ENCODE measurements at places on chromosomes 2 and 18.

DNA sequence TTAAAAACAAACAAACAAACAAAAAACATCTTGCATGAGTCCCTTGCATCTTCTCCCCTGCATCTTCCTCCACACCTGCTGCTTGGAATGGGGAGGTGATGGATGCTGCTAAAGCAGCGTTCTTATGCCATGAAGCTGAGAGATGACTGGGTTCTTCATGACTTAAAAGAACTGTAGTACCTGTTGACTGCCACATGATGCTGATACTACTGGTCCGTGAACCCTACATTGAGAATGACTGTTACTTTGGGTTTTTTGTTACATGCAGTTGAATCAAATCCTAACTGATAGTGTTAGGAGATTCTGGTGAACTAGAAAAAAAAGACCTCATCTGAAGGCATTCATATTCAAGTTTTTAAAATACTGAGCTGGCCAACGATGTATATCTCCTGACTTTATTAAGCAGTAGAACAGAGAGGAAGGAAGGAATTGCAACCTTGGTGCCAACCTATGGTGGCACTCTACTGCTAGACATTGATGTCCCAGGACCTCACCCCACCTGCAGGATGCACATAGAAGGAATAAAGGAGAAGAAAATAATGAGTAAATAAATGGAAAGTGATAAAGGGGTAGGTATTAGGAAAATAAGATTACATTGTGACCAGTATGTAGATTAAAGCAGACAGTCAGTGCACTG is 63.2 kb upstream of the SPAG16 start:
- H3K36me3 ChIP-seq, result no peaks in the 10 kb centered on the region
- H3K4me3 ChIP-seq, result no peak overlapping the region
- H3K27ac ChIP-seq, result no peak overlapping the region
- H3K4me1 ChIP-seq, result peaks cover 3% of the 10 kb centered on the region
- H3K27me3 ChIP-seq, result peaks cover 4% of the 10 kb centered on the region
- DNase-seq, result no peak

GRCh38 chr2:11412449-11412810 is 53.5 kb downstream of the E2F6 start:
- DNase-seq, result no peak
- H3K4me3 ChIP-seq, result no peak overlapping the region
- H3K36me3 ChIP-seq, result no peaks in the 10 kb centered on the region
- no peaks in the 10 kb centered on the region for H3K4me1 ChIP-seq

DNA sequence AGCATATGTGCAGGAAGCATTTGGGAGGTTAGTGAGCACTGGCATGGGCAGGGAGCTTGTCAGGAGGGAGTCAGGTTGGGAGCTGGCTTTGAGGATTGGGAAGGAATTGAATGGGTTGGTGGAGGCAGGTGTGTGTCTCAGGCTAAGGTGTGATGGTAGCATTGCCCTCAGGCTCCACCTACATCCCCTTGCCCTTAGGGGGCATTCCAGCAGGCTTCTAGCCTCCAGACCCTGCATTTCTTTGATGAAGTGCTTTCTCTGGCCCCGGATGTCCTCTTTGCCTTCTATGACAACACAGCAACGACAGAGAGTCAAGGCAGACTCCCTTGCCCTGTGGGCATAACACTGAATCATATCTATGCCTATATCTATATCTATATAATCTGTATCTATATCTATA is 13.5 kb downstream of the RHBDD1 start:
- H3K4me1 ChIP-seq, result peaks cover 3% of the 10 kb centered on the region
- H3K4me3 ChIP-seq, result no peak overlapping the region
- no peak overlapping the region for H3K27ac ChIP-seq
- DNase-seq, result no peak
- H3K36me3 ChIP-seq, result peaks cover 12% of the 10 kb centered on the region

DNA sequence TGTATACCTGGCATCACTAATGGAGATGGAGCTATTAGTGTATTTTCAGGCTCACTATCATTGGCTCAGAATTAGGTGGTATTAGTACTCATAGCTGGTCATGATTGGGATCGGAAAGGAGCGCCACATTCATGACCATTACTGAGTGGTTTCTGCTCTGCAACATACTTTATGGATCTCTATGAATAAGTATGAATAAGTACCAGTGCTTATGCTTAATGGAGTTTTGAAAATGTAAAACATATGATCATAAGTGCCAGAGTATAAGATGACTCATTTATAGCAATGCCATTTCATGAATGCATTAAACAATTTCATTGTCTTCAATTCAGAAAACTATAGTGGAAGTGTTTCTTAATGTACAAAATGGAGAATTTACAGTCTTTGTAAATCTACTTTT is 156.7 kb downstream of the GALNT3 start:
- H3K4me3 ChIP-seq, result no peak overlapping the region
- no peak overlapping the region for H3K27ac ChIP-seq
- no peaks in the 10 kb centered on the region for H3K36me3 ChIP-seq
- H3K4me1 ChIP-seq, result no peaks in the 10 kb centered on the region
- no peak for DNase-seq

DNA sequence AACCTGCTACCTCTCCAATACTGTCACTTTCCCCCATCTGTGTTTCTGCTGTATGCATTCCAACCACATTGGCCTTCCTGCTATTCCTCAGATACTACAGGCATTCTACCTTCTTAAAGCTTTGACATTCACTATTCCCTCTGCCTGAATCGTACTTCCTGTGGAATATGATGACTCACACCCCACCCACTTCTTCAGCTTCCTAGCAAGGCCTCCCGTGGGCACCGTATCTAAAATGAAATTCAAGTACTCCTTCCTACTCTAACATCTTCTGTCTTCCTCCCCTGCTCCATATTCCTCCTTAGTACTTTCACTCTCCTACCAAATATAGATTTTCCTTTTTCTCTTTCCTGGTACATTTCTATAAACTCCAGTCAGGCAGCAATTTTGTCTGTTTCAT is 710.4 kb downstream of the RNF144A start:
- H3K36me3 ChIP-seq, result peaks cover 19% of the 10 kb centered on the region
- no peak overlapping the region for H3K4me3 ChIP-seq
- H3K4me1 ChIP-seq, result peaks cover 5% of the 10 kb centered on the region
- no peak for DNase-seq

DNA sequence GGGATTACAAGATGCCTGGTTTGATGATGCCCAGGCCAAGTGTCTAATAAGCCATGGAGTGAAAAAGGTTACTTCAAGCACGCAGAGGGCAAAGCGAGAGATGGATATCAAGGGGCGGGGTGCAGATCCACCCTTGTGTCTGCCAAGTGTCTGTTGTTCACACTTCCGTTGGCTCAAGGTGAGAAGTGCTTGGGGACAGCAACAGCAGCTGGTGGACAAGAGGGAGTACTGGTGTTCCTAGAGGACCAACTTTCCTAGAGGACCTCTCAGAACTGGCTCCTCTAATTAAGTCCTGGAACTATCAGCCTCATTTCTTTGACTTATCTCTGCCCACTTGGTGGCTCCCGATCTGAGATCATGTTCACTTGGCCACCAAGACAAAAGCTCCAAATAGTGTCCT is 299.1 kb downstream of the PRKCE start:
- no peaks in the 10 kb centered on the region for H3K36me3 ChIP-seq
- peaks cover 8% of the 10 kb centered on the region for H3K27me3 ChIP-seq
- no peak overlapping the region for H3K27ac ChIP-seq
- H3K4me3 ChIP-seq, result no peak overlapping the region

DNA sequence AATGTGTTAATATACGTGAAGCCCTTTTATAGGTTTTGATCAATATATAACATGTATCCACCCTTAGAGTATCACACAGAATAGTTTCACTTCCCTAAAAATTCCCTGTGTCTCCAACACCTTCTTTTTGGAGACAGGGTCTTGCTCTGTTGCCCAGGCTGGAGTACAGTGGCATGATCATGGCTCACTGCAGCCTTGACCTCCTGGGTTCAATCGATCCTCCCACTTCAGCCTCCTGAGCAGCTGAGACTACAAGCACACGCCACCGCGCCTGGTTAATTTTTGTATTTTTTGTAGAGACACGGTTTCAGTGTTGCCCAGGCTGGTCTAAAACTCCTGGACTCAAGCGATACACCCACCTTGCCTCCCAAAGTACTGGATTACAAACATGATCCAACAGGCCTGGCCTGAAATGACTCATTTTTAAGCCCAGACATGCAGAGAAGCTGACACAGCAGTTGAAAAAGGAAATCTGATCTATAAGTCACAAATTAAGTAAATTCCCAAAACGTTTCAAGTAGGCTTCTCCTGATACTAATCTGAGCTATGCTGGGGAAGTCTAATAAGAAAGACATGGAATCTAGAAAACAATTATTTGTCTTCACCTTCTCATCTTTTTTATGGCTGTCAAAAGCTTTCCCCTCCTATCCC is 2.9 kb downstream of the DUSP11 start:
- H3K4me1 ChIP-seq, result peaks cover 22% of the 10 kb centered on the region
- no peak for DNase-seq
- no peak overlapping the region for H3K27ac ChIP-seq
- peaks cover 23% of the 10 kb centered on the region for H3K36me3 ChIP-seq
- H3K4me3 ChIP-seq, result no peak overlapping the region

- peak within 1 kb of the TSS; percentile 65 for H3K27ac ChIP-seq
- no peaks in the 10 kb centered on the region for H3K36me3 ChIP-seq
- peaks cover 7% of the 10 kb centered on the region for H3K4me1 ChIP-seq
Observed at GRCh38 chr2:176122683-176123410, at the start of gene HOXD9. HOXD9 (plus strand) TSS chr2:176122719; CDS start chr2:176122769, 50 bp downstream.

GRCh38 chr2:108383146-108383830 is 5.5 kb downstream of the SULT1C4 start:
- H3K36me3 ChIP-seq, result no peaks in the 10 kb centered on the region
- H3K27ac ChIP-seq, result no peak overlapping the region
- peaks cover 2% of the 10 kb centered on the region for H3K4me1 ChIP-seq
- no peak overlapping the region for H3K4me3 ChIP-seq

- no peak overlapping the region for H3K27ac ChIP-seq
- H3K36me3 ChIP-seq, result no peaks in the 10 kb centered on the region
- H3K4me1 ChIP-seq, result peaks cover 8% of the 10 kb centered on the region
Observed at GRCh38 chr2:190948671-190949070, 65.3 kb downstream of the STAT1 start.

DNA sequence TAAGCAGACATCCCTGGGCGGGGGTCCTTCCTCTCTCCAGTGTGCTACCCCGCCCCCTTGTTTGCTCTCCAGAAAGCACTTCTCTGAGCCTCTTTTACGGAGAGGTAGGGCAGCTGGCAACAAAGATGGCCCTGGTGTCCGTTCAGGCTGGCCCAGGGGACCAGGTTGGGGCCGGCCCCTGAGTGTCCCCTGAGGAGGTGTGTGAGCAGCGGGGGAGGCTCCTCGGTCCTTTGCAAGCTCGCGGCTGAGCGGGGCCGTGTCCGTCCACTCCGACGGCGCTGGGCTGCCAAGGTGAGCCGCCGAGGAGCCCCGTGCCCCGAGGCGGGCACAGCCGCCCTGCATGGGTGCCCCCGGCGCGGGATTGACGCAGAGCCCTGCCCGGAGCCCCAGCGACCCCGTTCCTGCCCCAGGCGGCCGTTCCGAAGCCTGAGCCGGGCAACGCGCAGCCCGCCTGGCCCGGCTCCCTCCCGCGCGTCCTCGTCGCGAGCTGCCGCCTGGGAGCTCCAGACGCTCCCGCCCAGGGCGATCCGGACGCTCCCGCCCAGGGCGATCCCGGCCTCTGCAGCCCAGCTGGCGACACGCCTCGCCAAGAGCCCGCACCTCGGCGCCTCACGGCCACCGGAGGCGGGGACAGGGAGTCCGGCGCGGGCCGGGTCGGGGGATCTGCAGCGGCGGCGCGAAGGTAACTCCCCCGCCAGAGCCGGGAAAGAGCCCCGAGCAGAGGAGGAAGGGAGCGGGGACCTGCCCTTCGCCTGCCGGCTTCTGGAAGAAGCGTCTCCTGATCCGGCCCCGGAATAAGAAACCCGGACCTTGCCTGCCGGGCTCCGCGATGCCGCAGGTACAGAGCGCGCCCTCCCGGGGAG is at the start of gene PROKR1:
PROKR1 (plus strand) TSS at position 569 of the 863 bp plus-strand sequence. CDS start 2,243 bp downstream, outside the sequence.
- H3K36me3 ChIP-seq, result peaks cover 3% of the 10 kb centered on the region
- peaks cover 65% of the 10 kb centered on the region for H3K27me3 ChIP-seq
- no peak within 1 kb of the TSS for H3K27ac ChIP-seq
- H3K4me3 ChIP-seq, result peak within 1 kb of the TSS; percentile 63
- peak; percentile 55 for DNase-seq

GRCh38 chr18:28875059-28875458 is 698.1 kb upstream of the CDH2 start:
- H3K4me1 ChIP-seq, result no peaks in the 10 kb centered on the region
- no peak overlapping the region for H3K27ac ChIP-seq
- DNase-seq, result no peak
- no peaks in the 10 kb centered on the region for H3K27me3 ChIP-seq

- no peak overlapping the region for H3K4me3 ChIP-seq
- H3K4me1 ChIP-seq, result no peaks in the 10 kb centered on the region
- H3K27ac ChIP-seq, result no peak overlapping the region
Observed at GRCh38 chr2:202022755-202023154, 10.9 kb upstream of the FZD7 start.

GRCh38 chr18:3584897-3585460 is 135.0 kb downstream of the TGIF1 start:
- H3K4me1 ChIP-seq, result peaks cover 28% of the 10 kb centered on the region
- no peak overlapping the region for H3K4me3 ChIP-seq
- no peaks in the 10 kb centered on the region for H3K36me3 ChIP-seq
- H3K27me3 ChIP-seq, result no peaks in the 10 kb centered on the region

- no peaks in the 10 kb centered on the region for H3K27me3 ChIP-seq
- H3K4me3 ChIP-seq, result peak overlapping the region; percentile 96
- peaks cover 7% of the 10 kb centered on the region for H3K36me3 ChIP-seq
- peaks cover 46% of the 10 kb centered on the region for H3K4me1 ChIP-seq
- H3K27ac ChIP-seq, result peak overlapping the region; percentile 97
Observed at GRCh38 chr2:200964498-200964897, 1.0 kb upstream of the ORC2 start.

- H3K27me3 ChIP-seq, result no peaks in the 10 kb centered on the region
- peaks cover 10% of the 10 kb centered on the region for H3K36me3 ChIP-seq
- no peak overlapping the region for H3K27ac ChIP-seq
- no peak overlapping the region for H3K4me3 ChIP-seq
Observed at GRCh38 chr2:189327879-189328847, 113.1 kb upstream of the WDR75 start.

DNA sequence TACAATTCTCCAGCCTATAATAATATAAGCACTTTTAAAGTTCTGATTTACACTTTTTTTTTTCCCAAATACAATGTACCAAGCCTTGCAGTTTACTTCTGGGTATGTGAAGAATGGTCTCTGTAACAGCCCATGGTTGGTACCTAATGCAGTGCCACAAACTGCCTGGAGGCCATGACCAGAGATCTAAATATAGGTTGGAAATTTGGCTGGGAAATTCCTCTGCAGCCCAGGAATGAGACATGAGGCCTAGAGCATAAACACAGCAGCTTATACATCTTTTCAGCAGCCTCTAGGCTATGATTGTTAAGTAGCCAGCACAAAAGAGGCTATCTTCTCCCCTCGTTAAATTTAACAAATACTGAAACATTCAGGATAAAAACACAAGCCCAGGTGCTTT is 432.0 kb upstream of the FAM98A start:
- no peaks in the 10 kb centered on the region for H3K4me1 ChIP-seq
- no peak overlapping the region for H3K4me3 ChIP-seq
- H3K27me3 ChIP-seq, result no peaks in the 10 kb centered on the region
- no peaks in the 10 kb centered on the region for H3K36me3 ChIP-seq

GRCh38 chr2:86566158-86566820 is 3.0 kb upstream of the CHMP3 start:
- H3K4me3 ChIP-seq, result no peak overlapping the region
- no peaks in the 10 kb centered on the region for H3K27me3 ChIP-seq
- H3K27ac ChIP-seq, result no peak overlapping the region
- peaks cover 9% of the 10 kb centered on the region for H3K36me3 ChIP-seq
- no peak for DNase-seq
